ENCODE measurements at places on chromosomes 5 and 9.

- no peak for DNase-seq
These were observed 16.6 kb downstream of the C5orf58 start for GRCh38 chr5:170249355-170249754.

- DNase-seq, result no peak
These were observed 123.1 kb downstream of the LIFR start for GRCh38 chr5:38433160-38433861.

GRCh38 chr5:151083081-151083676 is 2.3 kb upstream of the TNIP1 start:
- DNase-seq, result peak; percentile 65

- no peak for DNase-seq
These were observed 6.9 kb upstream of the GRPEL2 start for GRCh38 chr5:149338364-149338763.

DNA sequence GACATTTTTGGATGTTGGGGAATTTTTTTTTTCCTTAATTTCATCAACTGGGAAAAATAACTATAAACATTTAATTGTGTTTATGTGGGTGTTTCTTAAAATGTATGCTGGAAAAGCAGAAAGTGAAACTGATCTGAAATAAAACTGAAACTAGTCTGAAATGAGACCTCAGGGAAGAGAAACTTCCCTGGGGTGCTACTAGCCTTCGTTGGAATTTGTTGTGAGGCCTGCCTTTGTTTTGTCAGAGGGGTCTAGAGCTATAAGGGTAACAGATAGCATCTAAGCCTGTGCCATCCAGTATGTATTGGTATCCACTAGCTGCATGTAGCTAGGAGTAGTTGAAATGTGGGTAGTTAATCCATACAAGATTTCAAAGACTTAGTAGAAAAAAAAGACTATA is 10.4 kb downstream of the ZNF618 start:
- no peak for DNase-seq

GRCh38 chr5:123119334-123119986 is 30.4 kb downstream of the PRDM6 start:
- DNase-seq, result no peak

DNA sequence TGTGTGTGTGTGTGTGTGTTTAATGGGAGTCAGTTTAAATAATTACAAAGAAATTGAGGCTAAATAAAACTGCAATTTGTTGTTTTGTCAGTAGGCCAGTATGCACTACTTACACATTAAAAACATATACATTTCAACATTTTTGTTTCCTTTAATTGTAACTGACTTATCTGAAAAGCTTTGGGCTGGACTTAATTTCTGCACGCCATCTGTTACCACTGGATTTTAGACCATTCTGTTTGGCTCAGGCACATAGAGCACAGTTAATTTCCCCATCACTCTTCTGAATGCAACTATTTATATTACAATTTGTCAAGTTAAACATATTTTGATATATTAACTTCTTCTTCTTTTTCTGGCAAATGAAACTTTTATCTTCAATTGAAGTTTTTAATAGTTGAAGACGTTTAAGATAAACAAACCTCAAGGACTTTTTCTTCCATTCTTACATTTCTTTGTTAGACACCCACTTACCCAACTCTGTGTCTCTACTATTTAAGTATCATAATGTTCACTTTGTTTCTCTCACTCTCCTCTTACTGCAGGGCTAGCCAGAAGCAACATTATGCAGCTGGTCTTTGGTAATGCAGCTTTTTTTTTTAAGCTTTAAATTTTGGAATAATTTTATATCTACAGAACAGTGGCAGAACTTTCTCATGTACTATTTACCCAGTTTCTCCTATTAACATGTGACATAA is 253.4 kb upstream of the ANKH start:
- no peak for DNase-seq

- DNase-seq, result no peak
These were observed 12.3 kb downstream of the RMI1 start for GRCh38 chr9:83992901-83993300.

GRCh38 chr9:4077499-4078102 is 222.3 kb downstream of the GLIS3 start:
- DNase-seq, result no peak

- no peak for DNase-seq
These were observed 52.2 kb downstream of the IRX2 start for GRCh38 chr5:2699231-2699630.

GRCh38 chr5:135883441-135883840 is 12.2 kb downstream of the IL9 start:
- no peak for DNase-seq

- DNase-seq, result no peak
These were observed 27.7 kb downstream of the PRDM6 start for GRCh38 chr5:123116757-123117156.

DNA sequence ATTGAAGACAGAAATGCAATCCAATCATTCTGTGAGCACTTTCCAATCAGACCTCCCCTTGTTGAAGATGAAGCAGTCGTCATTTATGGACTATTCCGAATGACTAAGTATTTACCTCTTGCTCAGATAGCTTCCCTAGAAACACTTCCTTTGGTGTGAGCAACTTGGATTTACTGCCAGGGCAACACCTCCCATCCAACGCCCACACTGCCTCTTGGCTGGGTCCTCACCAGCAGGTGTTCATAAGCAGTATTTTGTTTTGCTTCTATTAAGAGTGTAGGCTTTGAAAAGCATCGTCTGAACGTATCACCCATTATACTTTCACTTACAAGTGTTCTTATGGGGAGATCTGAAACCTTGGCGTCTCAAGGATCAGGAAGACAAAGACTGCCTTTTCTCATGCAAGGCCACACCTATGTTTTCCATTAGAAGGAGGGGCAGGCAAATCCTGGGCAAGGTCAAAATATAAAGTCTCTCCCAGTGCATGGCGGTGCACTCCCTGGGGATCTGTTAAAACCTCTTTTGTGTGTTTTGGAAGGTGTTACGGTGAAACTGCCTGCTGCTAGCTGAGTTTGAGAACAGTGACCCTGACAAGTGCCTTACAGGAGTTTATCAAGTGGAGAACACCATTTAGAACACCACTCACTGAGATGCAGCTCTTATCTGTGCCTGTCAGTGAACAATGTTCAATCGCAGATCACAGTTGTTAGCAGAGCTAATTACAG is 10.6 kb upstream of the MARCHF3 start:
- no peak for DNase-seq

DNA sequence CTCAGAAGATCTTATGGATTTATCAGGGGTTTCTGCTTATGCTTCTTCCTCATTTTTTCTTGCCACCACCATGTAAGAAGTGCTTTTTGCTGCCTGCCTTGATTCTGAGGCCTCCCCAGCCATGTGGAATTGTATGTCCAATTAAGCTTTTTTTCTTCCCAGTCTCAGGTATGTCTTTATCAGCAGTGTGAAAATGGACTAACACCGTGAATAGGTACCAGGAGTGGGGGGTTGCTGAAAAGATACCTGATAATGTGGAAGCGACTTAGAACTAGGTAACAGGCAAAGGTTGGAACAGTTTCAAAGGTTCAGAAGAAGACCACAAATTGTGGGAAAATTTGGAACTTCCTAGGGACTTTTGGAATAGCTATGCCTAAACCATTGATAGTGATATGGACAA is 1222.5 kb upstream of the NUDT12 start:
- no peak for DNase-seq

DNA sequence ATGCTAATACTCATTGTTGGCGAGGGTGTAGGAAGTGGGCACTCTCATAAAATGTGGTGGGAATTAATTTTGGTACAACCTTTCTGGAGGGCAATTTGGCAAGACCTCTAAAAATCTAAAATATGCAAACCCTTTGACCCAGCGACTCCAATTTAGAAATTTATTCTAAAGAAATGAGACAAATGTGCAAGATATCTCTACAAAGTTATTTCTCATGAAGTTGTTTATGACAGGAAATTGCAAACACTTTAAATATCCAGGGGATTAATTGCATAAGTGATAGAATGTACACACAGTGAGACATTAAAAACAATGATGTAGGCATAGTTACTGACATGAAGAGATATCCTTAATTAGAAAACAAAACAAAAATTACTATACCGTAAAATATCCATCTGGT is 246.3 kb upstream of the MAP3K1 start:
- no peak for DNase-seq

DNA sequence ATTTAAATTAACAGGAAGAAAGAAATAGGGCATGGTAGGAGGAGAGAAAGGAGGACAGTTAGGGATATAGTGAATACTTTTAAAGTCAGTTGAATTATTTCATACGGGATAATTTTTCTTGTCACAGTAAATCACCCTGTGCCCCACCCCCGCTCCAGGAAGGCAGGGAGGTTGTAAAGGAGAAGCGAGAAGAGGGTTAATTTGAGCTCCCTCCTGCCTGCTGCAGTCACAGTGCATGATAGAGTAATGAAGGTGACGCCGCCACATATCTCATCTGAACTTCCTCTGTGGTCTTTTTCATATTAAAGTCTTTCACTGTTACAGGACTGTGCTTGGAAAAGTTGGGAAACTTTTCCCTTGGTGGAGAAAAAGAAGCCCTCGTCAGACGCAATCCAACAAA is 896 bp upstream of the PCSK5 start:
- DNase-seq, result no peak

- no peak for DNase-seq
These were observed 8.2 kb downstream of the IL4 start for GRCh38 chr5:132681983-132682382.

GRCh38 chr9:80928697-80929096 is 760.6 kb downstream of the TLE1 start:
- DNase-seq, result no peak

- no peak for DNase-seq
These were observed 65.4 kb downstream of the RNF130 start for GRCh38 chr5:180006141-180006540.

DNA sequence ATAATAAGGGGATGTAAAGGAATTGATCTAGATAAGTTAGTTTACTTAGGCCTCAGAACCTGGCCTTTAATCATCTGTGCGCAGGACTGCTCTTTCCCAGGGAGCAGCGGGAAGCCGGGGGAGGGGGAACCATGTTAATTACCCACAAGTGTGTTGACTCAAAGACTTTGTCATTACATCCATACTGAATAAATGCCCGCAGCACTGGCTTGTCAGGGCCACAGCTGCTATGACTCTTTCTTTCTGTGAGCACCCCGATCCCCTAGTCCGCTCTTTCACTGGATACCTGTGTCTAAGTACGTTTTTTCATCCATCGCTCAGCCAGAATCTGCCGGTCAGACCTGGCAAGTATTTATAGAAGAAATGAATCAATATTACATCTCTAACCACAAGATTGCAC is 249.3 kb upstream of the DMRT1 start:
- DNase-seq, result no peak

DNA sequence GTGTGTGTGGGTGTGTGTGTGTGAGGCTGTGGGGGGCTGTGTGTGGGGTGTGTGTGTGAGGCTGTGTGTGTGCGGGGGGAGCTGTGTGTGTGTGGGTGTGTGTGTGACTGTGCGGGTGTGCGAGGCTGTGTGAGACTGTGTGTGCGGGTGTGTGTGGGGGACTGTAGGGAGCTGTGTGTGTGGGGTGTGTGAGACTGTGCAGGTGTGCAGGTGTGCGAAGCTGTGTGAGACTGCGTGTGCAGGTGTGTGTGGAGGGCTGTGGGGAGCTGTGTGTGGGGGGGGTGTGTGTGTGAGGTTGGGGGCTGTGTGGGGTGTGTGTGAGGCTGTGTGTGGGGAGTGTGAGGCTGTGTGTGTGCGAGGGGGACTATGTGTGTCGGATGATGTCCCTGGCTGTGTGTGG is 23.2 kb downstream of the AHRR start:
- DNase-seq, result no peak

DNA sequence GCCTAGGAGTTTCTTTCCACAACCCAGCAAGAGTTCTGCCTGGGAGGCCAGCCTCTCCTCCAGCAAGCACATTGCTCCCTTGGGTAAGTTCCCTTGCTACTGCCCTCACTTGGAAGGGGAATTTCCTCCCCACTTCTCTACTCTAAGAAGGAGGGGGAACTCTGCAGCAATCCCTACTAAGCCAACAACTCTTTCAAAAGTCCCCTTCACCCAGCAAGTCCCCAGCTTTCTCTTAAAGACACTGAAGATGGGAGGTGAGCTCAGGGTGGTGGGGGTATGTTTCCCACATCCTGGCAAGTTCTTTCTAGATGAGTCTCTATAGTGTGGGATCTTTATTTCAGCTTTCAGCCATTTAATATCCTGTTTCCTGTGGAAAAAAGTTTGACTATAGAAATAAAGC is 49.0 kb downstream of the PDE8B start:
- no peak for DNase-seq

DNA sequence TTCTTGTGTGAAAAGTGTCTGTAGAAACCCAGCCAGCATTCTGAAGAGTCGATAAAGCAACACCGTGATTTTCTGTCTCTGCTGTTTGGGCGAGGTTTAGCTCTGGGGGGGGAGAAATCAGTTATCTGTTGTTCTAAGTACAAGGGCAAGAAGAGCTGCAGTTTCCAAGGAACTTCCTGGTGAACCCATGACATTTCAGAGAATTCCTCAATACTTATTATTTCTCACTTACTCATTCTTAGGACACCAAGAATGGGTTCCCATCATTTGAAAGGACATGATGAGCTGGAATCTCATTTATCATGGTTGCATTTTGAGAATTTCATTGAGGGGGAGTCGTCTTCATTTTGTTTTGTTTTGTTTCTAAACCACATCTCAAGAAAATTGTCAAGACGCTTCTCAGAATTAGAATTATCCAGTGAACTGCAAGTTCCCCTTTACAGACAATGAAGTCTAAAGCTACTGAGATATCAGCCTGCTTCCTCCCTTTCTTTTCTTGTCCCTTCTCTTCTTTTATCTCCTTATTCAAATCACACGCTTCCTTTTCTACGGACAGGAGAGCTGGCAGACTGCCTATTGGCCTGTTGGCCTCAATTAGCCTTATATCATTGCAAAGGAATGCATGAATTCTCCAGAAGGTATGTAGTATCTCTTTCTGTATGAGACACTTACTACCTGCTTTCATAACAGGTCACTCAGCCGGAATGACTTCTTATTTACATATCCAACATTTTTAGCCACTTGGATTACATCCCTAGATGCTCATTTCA is 53.7 kb downstream of the ZNF462 start:
- no peak for DNase-seq

- DNase-seq, result no peak
These were observed 493 bp downstream of the P4HA2 start for GRCh38 chr5:132227235-132227484.

DNA sequence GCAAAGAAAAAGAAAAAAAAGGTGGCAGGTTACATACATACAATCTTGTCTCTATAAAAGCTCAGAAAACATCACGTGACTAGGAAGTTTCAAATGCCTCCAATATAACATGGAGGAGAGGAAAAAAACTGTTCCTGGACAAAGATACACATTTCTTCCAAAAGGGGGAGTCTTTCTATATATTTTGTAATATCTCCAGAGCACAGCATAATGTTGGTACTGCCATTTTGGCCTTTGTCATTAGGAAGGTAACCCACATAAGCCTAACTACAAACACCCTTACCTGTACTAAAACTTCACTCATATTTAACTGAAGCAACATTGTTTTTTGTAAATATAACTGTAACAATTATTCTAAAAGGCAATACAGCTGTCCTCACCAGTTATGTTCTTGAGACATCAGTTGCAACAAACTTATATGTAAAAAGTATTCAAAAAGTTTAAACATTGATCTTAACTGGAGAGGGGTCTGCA is 1.2 kb upstream of the BTF3 start:
- no peak for DNase-seq

GRCh38 chr9:16526380-16526779 is 344.1 kb downstream of the BNC2 start:
- DNase-seq, result no peak

All from effector CD4-positive, alpha-beta T cell (primary cell).